ENCODE measurements at places on chromosomes 4 and X. TPM values are rescaled to one million over a fixed set of nuclear protein-coding genes. Genes with fewer than 3 reads are reported as not detected.

The PCDH11X gene
- 2.2 TPM for total RNA-seq

The ADH6 gene
- not detected for total RNA-seq

The ZNF185 gene
- 1.1 TPM for total RNA-seq

The MTNR1A gene
- not detected for total RNA-seq

The DGKK gene
- not detected for total RNA-seq

The QDPR gene
- 31.6 TPM for total RNA-seq

DNA sequence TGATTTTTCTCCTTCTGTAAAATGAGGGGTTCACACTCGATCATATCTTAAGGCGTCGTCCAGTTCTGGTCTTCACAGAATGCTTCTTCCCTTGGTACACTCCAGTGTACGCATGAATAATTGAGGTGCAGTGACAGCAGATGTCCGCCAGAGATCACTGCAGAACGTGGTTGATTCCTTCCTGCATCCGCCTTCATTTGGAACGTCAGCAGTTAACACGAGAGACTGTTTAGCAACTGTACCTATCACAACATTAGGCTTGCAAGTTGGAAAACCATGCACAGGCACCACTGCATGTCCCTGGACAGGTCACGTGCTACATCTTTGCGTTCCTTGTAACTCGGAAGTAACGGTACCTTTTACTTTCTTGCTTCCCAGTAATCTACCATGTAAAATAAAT is 66.0 kb upstream of the GEMIN8 start:
- H3K4me1 ChIP-seq, result no peaks in the 10 kb centered on the region
- H3K36me3 ChIP-seq, result no peaks in the 10 kb centered on the region
- no peaks in the 10 kb centered on the region for H3K27me3 ChIP-seq
- no peak overlapping the region for H3K4me3 ChIP-seq
- no peak overlapping the region for H3K27ac ChIP-seq

GRCh38 chr4:121096629-121097028 is 24.3 kb upstream of the NDNF start:
- H3K36me3 ChIP-seq, result no peaks in the 10 kb centered on the region
- no peaks in the 10 kb centered on the region for H3K27me3 ChIP-seq
- no peak overlapping the region for H3K27ac ChIP-seq
- H3K4me1 ChIP-seq, result no peaks in the 10 kb centered on the region
- no peak for DNase-seq

GRCh38 chr4:148263127-148263526 is 179.1 kb downstream of the NR3C2 start:
- H3K4me3 ChIP-seq, result no peak overlapping the region
- no peak for DNase-seq
- H3K36me3 ChIP-seq, result no peaks in the 10 kb centered on the region
- peaks cover 4% of the 10 kb centered on the region for H3K4me1 ChIP-seq
- H3K27ac ChIP-seq, result no peak overlapping the region

DNA sequence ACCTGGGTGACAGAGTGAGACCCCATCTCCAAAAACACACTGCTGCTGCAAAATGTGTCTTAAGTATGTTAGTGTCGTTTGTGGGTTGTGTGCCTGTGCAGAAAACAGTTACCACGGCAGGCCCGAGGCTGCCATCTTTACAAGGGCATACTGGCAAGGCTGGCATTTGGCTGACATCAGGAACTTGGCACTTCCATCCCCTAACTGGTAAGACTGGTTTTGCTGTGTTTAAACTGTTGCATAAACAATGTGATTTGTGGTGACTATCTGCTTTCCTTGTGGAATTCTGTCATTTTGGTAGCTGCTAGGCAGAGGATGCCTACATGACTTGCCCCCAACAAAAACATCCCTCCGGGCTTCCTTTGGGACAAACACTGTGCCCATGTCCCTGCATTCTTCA is 12.3 kb downstream of the LRP2BP start:
- H3K27ac ChIP-seq, result no peak overlapping the region
- H3K36me3 ChIP-seq, result peaks cover 12% of the 10 kb centered on the region
- H3K4me3 ChIP-seq, result no peak overlapping the region
- no peak for DNase-seq
- peaks cover 2% of the 10 kb centered on the region for H3K27me3 ChIP-seq
- H3K4me1 ChIP-seq, result peaks cover 4% of the 10 kb centered on the region

- no peak overlapping the region for H3K4me3 ChIP-seq
- no peaks in the 10 kb centered on the region for H3K36me3 ChIP-seq
- no peak for DNase-seq
- H3K4me1 ChIP-seq, result no peaks in the 10 kb centered on the region
- H3K27me3 ChIP-seq, result peaks cover 2% of the 10 kb centered on the region
Observed at GRCh38 chr4:31620476-31620875, 900.3 kb downstream of the PCDH7 start.

GRCh38 chr4:7822877-7823276 is 116.8 kb downstream of the AFAP1 start:
- H3K36me3 ChIP-seq, result peaks cover 18% of the 10 kb centered on the region
- DNase-seq, result no peak
- peak overlapping the region; percentile 83 for H3K4me3 ChIP-seq
- peaks cover 87% of the 10 kb centered on the region for H3K4me1 ChIP-seq
- peaks cover 42% of the 10 kb centered on the region for H3K27me3 ChIP-seq

DNA sequence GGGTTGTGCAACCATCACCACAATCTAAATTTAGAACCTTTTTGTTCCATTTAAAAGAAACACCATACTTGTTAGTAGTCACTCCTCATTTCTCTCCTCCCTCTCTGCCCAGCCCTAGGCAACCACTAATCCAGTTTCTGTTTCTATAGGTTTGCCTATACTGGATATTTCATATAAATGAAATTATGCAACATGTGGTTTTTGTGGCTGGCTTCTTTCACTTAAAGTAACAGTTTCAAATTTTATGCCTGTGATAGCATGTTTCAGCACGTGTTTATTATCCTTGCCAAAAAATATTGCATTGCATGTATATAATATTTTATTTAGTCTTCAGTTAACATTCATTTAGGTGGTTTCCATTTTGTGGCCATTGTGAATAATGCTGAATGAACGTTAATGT is 437.6 kb downstream of the IL1RAPL1 start:
- H3K27me3 ChIP-seq, result no peaks in the 10 kb centered on the region
- no peak overlapping the region for H3K27ac ChIP-seq

DNA sequence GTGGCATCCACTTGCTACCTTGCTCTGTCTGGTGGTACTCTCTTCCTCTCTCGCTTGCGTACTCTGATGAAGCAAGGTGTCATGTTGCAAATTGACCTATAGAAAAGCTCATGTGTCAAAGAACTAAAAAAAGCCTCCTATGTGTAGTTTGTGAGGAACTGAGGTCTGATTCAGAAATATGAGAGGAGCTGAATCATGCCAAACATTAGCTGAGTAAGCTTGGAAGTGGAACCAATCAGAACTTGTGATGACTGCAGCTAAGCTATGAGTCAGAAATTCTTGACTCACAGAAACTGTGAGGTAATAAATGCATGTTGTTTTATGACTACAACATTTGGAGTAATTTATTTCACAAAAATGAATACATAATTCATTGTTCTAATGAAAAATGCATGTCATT is 2138.8 kb downstream of the PCDH7 start:
- H3K27ac ChIP-seq, result no peak overlapping the region
- H3K4me1 ChIP-seq, result no peaks in the 10 kb centered on the region
- no peak overlapping the region for H3K4me3 ChIP-seq

- H3K4me3 ChIP-seq, result no peak overlapping the region
- no peaks in the 10 kb centered on the region for H3K36me3 ChIP-seq
- H3K27me3 ChIP-seq, result no peaks in the 10 kb centered on the region
- no peaks in the 10 kb centered on the region for H3K4me1 ChIP-seq
- H3K27ac ChIP-seq, result no peak overlapping the region
Observed at GRCh38 chrX:53018627-53019026, 30.0 kb upstream of the GPR173 start.

- H3K27ac ChIP-seq, result peak overlapping the region; percentile 28
- peaks cover 3% of the 10 kb centered on the region for H3K27me3 ChIP-seq
- no peak overlapping the region for H3K4me3 ChIP-seq
- peaks cover 7% of the 10 kb centered on the region for H3K4me1 ChIP-seq
- H3K36me3 ChIP-seq, result no peaks in the 10 kb centered on the region
Observed at GRCh38 chr4:182680234-182680653, 236.9 kb downstream of the DCTD start.

DNA sequence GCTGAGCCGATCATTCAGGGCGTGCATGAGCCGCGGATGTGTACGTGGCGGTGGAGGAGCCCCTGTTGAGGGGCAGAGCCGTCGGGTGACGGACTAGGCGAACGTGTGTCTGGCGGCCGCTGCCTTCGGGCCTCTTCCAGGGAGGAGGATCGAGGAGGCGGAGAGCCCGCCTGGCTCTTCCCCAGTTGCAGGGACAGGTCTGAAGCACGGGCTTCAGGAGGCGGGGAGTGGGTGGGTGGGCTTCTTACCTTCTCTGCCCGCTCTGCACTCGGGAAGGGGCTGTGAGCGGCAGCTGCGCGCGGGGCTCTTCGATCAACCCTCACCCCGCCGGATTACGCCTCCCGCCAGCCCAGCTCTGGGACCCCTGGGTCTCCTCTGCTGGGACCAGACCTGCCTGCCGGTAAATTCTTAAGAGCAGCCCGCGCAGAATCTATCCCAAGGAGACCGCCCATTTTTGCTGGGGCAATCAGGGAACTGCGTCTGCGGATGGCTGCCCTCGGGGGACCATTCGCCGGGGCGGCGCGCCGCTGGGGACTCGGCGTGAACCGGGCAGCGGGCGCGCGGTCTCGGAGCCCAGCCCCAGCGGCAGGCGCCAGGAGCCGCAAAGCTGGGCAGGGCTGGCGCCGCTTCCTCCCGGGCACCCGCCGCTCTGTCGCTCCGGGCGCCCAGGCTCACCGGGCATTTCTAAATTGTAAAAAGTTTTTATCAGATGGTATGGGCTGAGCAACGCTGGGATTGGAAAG is 4.9 kb downstream of the PLAC8 start:
- H3K4me3 ChIP-seq, result peak overlapping the region; percentile 85
- peak; percentile 56 for DNase-seq
- peaks cover 2% of the 10 kb centered on the region for H3K27me3 ChIP-seq
- no peaks in the 10 kb centered on the region for H3K36me3 ChIP-seq
- peaks cover 13% of the 10 kb centered on the region for H3K4me1 ChIP-seq
- peak overlapping the region; percentile 22 for H3K27ac ChIP-seq

DNA sequence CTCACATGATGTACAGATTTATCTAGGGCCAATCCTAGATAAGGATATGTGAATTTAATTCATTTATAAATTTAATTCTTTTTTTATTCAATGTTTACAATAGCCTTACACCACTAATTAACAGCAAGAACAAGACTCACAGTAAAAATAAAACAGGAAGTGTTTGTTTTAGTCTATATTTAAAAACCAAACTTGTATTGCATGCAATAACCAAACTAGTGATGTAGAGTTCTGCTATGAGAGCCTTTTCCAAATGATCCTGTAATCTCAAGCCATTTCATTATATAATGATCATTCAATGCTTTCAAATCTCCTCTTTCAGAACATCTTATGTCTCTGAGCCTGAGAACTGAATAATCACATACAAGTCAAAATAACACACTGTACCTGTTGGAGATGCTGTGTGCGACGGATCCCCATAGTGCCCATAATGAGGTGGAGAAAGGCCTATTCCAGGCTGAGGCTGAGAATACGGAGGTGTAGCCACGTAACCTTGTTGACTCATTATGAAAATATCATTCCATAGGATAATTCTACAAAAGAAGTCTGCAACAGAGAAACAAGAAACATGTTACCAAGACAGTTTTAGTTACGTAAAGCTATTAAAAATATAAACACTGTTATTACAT is 2.6 kb downstream of the SEC24D start:
- H3K4me1 ChIP-seq, result peaks cover 16% of the 10 kb centered on the region
- no peaks in the 10 kb centered on the region for H3K36me3 ChIP-seq
- H3K27me3 ChIP-seq, result peaks cover 9% of the 10 kb centered on the region
- peak overlapping the region; percentile 50 for H3K27ac ChIP-seq

GRCh38 chr4:85039526-85039925 is 73.0 kb upstream of the WDFY3 start:
- no peak overlapping the region for H3K27ac ChIP-seq
- H3K4me1 ChIP-seq, result no peaks in the 10 kb centered on the region
- no peaks in the 10 kb centered on the region for H3K36me3 ChIP-seq
- H3K4me3 ChIP-seq, result no peak overlapping the region

- peaks cover 29% of the 10 kb centered on the region for H3K4me1 ChIP-seq
- H3K27ac ChIP-seq, result no peak overlapping the region
- no peak for DNase-seq
- H3K4me3 ChIP-seq, result no peak overlapping the region
Observed at GRCh38 chr4:139863531-139863930, 197.9 kb downstream of the MGST2 start.

GRCh38 chrX:41667631-41668030 is 21.1 kb upstream of the GPR34 start:
- no peaks in the 10 kb centered on the region for H3K36me3 ChIP-seq
- no peaks in the 10 kb centered on the region for H3K4me1 ChIP-seq
- DNase-seq, result no peak
- H3K4me3 ChIP-seq, result no peak overlapping the region
- H3K27ac ChIP-seq, result no peak overlapping the region
- H3K27me3 ChIP-seq, result no peaks in the 10 kb centered on the region

DNA sequence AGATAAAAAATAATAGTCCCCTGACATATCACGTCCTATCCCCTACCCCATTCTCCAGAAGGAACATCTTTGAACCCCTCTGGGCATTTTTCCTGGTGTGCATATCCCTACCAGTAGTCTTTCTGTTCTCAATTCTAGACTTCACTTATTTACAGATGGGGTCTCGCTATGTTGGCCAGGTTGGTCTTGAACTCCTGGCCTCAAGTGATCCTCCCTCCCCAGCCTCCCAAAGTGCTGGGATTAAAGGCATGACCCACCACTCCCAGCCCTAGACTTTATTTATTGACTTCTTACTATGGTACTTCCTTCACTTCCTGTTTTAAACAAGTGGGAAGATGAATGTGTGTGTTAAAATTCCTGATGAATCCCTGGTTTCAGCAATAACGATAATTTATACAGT is 612 bp upstream of the RRAGB start:
- H3K36me3 ChIP-seq, result no peaks in the 10 kb centered on the region
- peak overlapping the region; percentile 95 for H3K4me3 ChIP-seq

DNA sequence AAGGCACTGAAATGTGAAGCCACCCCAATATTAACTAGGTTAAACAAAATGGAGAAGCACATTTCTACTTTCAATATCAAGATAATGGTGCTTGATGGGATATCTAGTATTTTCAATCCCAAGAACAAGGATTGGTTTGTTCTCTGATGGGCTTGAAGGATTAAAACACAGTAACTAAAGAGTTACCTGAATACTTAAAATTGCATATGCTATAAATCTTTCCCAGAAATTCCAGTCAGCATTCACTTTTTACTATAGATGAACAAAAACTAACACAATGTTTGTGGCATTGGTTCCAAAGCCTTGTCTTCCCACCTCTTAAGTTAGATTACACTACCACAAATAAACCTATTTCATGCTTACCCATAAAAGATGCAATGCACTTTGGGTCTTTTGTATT is 3.9 kb upstream of the PCDH10 start:
- no peaks in the 10 kb centered on the region for H3K36me3 ChIP-seq
- H3K4me3 ChIP-seq, result no peak overlapping the region
- no peak for DNase-seq
- no peak overlapping the region for H3K27ac ChIP-seq

DNA sequence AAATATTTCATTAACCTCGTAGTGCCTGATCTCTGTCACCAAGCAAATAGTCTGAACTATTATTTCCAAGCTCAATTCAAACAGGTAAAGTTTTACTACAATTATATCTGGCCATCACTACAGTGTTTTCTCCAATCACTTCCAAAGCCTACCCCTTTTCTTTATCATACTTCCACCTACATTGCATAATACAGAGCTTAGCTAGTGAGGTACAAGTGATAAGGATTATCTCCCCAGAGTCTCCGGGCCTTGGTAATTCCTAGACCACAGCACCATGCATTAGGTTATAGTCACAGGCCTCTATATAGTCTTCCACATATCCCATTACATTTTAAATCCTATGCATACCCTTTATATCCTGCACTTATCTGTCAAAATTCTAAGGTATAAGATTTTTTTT is 154.2 kb downstream of the SNCA start:
- no peaks in the 10 kb centered on the region for H3K36me3 ChIP-seq
- H3K4me1 ChIP-seq, result peaks cover 5% of the 10 kb centered on the region
- DNase-seq, result no peak
- H3K27me3 ChIP-seq, result no peaks in the 10 kb centered on the region
